Uterus (tissue), 4 donors: ENCODE measurements at places on chromosomes 6 and 20. TPM values are rescaled to one million over a fixed set of nuclear protein-coding genes. Genes with fewer than 3 reads are reported as not detected.
A peak's percentile ranks its signal among the peaks of the same experiment; 100 is the strongest.

- no peak overlapping the region for H3K4me3 ChIP-seq
- no peaks in the 10 kb centered on the region for H3K27me3 ChIP-seq
- H3K4me1 ChIP-seq = no peaks in the 10 kb centered on the region
- DNase-seq = no peak
- H3K27ac ChIP-seq = no peak overlapping the region
- no peaks in the 10 kb centered on the region for H3K36me3 ChIP-seq
These were observed 361.4 kb upstream of the JAG1 start for GRCh38 chr20:11035211-11035610.

- H3K27ac ChIP-seq = peak overlapping the region; percentile 59
- DNase-seq = no peak
- no peaks in the 10 kb centered on the region for H3K4me1 ChIP-seq
- H3K36me3 ChIP-seq = no peaks in the 10 kb centered on the region
- no peaks in the 10 kb centered on the region for H3K27me3 ChIP-seq
These were observed 106.4 kb upstream of the CARMIL1 start for GRCh38 chr6:25172819-25173218.

DNA sequence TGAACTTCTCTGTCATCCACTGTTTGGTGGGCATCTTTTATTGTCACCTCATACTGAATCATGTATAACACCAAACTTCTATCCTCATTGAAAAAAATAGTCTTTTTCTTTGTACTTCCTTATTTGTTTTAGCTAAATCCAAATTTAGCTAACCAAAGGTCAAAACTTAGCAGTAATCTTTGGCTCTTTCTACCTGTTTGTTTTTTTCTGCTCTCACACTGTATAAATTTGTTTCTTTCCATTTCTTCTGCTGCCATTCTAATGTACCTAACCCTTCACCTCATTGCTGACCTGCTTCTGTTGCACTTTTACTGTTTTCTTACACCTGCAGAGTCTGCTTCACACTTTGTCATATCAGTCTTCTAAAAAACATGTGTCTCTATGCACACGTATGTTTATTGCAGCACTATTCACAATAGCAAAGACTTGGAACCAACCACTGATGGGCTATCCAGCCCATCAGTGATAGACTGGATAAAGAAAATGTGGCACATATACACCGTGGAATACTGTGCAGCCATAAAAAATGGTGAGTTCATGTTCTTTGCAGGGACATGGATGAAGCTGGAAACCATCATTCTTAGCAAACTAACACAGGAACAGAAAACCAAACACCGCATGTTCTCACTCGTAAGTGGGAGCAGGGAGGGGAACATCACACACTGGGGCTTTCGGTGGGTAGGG lies 7.2 kb downstream of the ATRN start:
- no peak overlapping the region for H3K4me3 ChIP-seq
- H3K4me1 ChIP-seq = no peaks in the 10 kb centered on the region
- DNase-seq = no peak
- H3K36me3 ChIP-seq = no peaks in the 10 kb centered on the region
- no peak overlapping the region for H3K27ac ChIP-seq
- H3K27me3 ChIP-seq = no peaks in the 10 kb centered on the region

DNA sequence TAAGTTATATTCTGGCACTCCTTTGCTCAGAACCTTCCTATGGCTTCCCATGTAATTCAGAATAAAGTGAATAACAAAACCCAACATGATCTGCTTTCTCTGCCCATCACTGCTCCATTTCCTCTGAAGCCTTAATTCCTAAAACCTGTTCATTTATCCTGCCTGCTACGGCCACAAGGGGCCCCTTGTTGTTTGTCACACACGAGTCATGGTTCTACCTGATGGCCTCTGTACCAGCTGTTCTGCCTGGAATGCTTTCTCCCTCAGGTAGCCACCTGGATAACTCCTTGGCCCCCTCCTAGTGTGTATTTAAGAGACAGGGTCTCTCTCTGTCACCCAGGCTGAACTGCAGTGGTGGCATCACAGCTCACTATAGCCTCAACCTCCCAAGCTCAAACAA lies 26.8 kb downstream of the ERGIC3 start:
- no peak overlapping the region for H3K27ac ChIP-seq
- H3K4me1 ChIP-seq = no peaks in the 10 kb centered on the region
- no peaks in the 10 kb centered on the region for H3K27me3 ChIP-seq
- no peak for DNase-seq

DNA sequence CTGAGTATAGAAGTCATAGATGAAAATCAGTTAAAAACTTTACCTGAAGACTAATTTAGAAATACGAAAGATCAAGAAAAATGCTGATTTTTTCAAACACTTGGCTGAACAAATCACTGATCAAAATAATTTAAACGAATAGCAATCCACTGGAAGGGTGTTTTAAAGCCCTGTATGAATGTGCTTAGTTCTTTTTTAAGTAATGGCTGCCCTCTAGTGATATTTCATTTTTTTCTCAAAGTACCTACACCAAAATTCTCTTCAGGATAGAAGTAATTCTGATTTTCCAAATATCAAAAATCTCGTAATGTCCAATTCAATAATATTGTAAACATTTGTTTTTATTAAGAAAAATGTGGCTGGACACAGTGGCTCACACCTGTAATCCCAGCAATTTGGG lies 32.5 kb downstream of the AKAP7 start:
- no peaks in the 10 kb centered on the region for H3K27me3 ChIP-seq
- H3K4me1 ChIP-seq = no peaks in the 10 kb centered on the region
- no peak for DNase-seq
- no peaks in the 10 kb centered on the region for H3K36me3 ChIP-seq

- no peak overlapping the region for H3K4me3 ChIP-seq
- no peak overlapping the region for H3K27ac ChIP-seq
- DNase-seq = no peak
- H3K36me3 ChIP-seq = no peaks in the 10 kb centered on the region
These were observed 9.9 kb upstream of the UST start for GRCh38 chr6:148736774-148737412.

The MYO6 gene
- 25.0 TPM for total RNA-seq

The PRKN gene
- 10.2 TPM for total RNA-seq

The HEY2 gene
- under 0.01 TPM for total RNA-seq

The LGSN gene
- not detected for total RNA-seq

DNA sequence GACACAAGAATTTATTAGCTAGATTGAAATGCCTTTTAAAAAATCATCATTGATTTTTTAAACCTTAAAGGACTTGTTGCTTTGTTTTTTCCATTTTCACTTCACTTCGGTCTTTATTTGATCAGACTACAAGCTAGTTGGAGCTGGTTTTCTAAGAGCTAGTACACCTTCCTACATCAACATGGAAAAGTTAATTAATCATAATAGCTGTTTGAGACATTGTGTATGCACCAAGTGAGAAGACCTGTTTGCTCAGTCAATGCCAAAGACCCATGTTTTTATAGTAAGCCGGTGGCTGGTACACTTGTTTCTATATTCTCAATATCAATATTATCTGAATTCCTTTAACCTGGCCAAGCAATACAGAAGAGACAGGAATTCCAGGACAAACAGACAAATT lies 310.2 kb upstream of the SGK1 start:
- H3K36me3 ChIP-seq = no peaks in the 10 kb centered on the region
- H3K4me1 ChIP-seq = no peaks in the 10 kb centered on the region
- no peak overlapping the region for H3K27ac ChIP-seq
- no peak overlapping the region for H3K4me3 ChIP-seq
- DNase-seq = no peak

The TNFRSF21 gene
- total RNA-seq = 21.4 TPM

DNA sequence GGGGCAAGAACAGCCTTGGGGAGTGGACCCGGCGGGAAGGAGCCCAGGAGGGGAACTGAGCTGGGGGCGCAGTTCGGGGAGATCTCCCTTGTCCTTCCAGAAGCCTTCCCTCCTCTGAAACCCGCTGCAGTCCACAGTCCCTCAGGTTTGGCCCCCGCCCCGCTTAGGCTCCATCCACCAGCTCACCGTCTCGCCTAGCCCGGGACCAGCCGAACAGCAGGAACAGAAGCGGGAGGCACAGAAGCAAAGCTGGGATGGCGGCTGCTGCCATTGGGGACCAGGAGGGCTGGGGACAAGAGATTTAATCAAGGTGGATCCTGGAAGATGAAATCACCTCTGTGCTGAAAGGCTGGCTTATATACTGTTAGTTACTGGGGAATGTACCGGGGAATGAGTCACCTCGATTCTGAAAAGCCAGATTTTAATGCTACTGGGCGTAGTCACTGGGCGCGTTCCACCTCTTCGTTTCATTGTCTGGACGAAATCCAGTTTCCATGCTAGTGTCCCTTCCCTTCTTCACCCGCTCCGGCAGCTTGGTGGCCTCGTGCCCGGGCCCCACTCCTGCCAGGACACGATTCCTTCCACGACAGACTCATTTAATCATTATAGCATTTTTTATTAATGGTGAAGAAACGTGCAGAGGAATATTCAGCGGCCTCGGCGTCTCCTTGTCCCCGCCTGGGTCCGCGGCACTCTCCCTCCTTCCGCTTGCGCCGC lies at the start of gene RAET1L:
Gene RAET1L, minus strand, starts transcription at position 332 of the 717 bp plus-strand sequence. Its CDS starts 61 bp downstream, at position 271.
- peaks cover 7% of the 10 kb centered on the region for H3K27me3 ChIP-seq
- DNase-seq = peak; percentile 35
- no peaks in the 10 kb centered on the region for H3K36me3 ChIP-seq

DNA sequence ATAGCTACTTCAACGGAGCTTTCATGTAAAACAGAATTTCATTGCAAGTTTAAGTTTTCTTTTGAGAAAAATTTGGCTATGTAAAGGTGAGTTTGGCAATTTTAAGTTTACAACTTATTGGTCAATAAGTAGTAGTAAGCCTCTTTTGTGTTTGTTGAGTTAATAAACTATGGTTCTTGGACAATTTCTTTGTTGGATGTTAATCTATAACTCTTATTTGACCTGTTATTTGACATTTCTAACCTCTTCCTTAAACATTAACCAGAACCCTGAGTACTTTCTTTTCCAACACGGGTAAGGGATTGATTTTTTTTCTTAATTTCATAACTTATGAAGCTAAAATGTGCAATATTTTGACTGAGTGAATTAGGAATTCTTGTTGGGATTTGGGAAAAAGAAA lies 354.4 kb downstream of the PRKN start:
- no peaks in the 10 kb centered on the region for H3K36me3 ChIP-seq
- no peak overlapping the region for H3K27ac ChIP-seq
- no peak overlapping the region for H3K4me3 ChIP-seq
- DNase-seq = no peak
- no peaks in the 10 kb centered on the region for H3K27me3 ChIP-seq
